ENCODE measurements at places on chromosomes 7 and 10.

DNA sequence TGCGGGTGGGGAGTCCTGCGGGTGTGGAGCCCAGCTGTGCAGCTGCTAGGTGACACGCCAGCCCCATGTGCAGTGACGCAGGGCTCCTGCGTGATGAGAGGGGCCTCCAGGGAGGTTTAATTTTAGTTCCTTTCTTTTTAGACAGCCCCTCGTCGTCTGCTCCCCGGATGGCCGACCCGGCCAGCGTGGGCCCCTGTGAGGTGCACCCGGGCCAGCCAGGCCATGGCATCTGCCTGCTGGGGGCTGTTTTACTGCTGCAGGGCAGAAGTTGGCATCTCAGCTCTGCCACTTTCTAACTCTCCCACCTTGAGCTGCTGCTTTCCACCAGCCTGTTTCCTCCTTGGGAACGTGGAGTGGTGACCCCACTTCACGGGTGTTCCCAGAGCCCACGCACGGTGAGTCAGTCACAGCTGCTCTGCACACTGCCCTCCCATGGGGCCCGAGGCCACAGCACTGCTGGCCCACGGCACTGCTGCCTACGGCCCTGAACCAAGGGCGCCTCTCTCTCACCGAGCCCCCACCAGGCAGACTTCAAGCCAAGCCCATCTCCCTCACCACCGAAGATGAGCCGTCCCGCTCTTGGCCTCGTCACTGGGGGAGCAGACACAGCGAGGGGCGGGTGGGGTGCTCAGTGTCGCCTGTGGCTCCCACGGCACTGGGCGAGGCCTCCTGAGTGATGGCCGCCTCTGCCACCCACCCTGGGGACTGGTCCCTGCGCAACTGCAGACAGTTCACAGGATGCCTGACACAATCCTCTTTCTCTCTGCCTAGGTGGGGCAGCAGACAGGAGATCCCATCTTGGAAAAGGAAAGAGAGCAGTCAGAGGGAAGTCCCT lies 21.3 kb downstream of the CYP2W1 start:
- DNase-seq, result no peak

- no peak for DNase-seq
These were observed 135.9 kb upstream of the KLF14 start for GRCh38 chr7:130869918-130870317.

GRCh38 chr7:4775848-4776623 lies 613 bp downstream of the AP5Z1 start:
- DNase-seq, result peak; percentile 60

DNA sequence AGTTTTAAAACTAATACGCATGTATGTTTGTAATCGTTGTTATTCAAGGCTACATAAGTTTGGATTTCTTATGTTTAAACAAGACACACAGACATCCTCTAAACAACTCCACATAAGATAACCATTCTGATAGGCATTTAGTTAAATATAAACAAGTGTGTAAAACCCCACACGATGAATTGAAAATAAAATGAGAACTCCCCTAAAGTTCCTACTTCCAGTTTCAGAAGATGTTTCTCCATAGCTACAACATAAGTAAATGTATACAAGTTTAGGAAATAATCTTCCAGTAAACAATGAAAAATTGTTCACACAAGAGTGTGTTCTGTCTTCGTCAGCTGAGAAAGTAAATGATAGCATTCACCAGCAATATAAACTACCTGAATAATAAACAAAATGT lies 246.8 kb downstream of the RNLS start:
- DNase-seq, result no peak

DNA sequence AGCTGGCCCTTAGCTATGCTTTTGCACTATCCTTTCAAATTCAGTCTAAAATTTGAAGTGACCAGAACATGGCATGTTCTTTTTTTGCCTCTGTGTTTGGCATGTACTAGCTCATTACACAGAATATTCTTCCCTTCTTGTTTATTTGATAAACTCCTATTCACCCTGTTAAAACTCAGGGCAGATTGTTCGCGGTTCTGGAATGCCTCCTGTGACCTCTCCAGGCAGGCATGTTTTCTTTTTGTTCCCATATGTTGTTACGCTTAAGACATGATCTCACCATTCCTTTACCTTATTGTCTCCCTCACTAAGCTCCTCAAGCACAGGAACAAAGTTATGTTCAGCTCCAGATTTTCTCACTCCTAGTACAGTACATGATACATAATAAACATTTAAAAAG lies 181.7 kb downstream of the CCSER2 start:
- no peak for DNase-seq

DNA sequence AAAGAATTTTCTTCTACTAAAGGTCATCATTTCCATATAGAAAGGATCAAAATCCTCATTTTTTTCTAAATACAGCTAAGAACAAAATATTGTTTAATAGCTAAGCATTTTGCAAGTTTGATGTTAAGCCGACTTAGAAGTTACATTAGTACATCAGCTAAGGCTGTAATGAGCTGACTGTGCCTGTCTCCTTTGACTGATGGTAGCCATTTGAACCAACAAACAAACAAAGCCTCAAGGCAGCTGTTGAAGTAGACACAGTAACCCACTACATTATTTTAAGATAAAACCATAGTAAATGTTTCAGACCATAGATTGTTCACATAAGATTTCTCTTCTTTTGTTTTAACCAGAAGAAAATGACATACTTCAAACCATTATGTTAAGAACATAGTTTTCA lies 210.9 kb upstream of the VSTM2A start:
- DNase-seq, result no peak

- no peak for DNase-seq
These were observed 1053.2 kb downstream of the REEP3 start for GRCh38 chr10:64574371-64574770.
